GM12878 (cell line): ENCODE measurements at places on chromosomes 1 and 21. TPM values are rescaled to one million over a fixed set of nuclear protein-coding genes. Genes with fewer than 3 reads are reported as not detected.
A peak's percentile ranks its signal among the peaks of the same experiment; 100 is the strongest.

Gene FMO1
- total RNA-seq, result not detected in 2 replicates

Gene ADCY10
- total RNA-seq, result not detected in 2 replicates

Gene AUNIP
- total RNA-seq, result 11.1 and 11.3 TPM in 2 replicates

Gene PRDM16
- total RNA-seq, result 0.03 and 0.27 TPM in 2 replicates

Gene ALG14
- 4.8 and 8.4 TPM in 2 replicates for total RNA-seq

Gene WDR64
- not detected in 2 replicates for total RNA-seq

Gene CD2
- 2.4 and 2.9 TPM in 2 replicates for total RNA-seq

Gene NPPA
- not detected in 2 replicates for total RNA-seq

Gene HHAT
- 2.4 and 2.6 TPM in 2 replicates for total RNA-seq

Gene GBP5
- 0.44 and 0.56 TPM in 2 replicates for total RNA-seq

Gene LHX4
- total RNA-seq, result not detected in 2 replicates

DNA sequence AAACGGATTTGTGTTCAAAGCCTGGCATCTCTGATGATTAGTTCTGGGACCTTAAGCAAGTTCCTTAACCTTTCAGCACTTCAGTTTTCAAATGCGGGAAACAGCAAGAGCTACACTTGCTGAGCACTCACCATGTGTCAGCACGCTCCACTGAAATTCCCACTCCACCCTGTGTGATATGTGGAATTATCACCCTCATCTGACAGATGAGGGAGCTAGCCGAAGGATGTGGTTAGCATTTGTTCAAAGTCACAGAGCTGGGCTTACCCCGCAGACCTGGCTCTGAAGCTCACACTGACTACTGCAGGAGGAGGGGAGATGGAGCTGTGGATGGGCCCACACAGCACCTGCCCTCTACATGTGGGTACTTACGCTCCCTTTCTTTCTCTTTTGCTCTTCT, 29.1 kb downstream of the IL12RB2 start:
- DNase-seq, result no peak

- no peak for DNase-seq
These were observed at the start of gene OLIG2 for GRCh38 chr21:33025489-33026442. TSS of gene OLIG2 (plus strand) at chr21:33025935. CDS start at chr21:33026863, 928 bp downstream.

DNA sequence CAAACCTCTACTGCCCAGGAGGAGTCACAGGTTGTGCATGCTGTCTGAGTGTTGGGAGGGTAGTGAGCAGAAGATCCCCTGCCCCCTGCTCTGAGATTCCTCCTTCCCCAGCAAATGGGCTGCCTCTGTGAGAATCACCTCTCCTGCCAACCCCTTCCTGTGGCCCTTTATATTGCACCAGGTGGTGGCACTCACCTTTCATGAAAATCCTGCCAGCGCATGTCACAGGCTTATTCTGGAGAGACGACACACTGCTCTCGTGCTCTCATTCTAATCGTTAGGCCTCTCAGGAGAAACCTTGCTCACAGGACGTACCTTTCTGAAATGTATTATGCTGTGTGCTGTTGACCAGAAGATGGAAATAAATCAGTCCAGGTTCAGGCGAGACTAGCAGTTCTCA, 113.7 kb downstream of the RGL1 start:
- no peak for DNase-seq

GRCh38 chr1:22772014-22772413, 61.4 kb downstream of the EPHB2 start:
- DNase-seq, result no peak

GRCh38 chr21:45844181-45844580, 137.4 kb upstream of the COL6A1 start:
- no peak for DNase-seq

DNA sequence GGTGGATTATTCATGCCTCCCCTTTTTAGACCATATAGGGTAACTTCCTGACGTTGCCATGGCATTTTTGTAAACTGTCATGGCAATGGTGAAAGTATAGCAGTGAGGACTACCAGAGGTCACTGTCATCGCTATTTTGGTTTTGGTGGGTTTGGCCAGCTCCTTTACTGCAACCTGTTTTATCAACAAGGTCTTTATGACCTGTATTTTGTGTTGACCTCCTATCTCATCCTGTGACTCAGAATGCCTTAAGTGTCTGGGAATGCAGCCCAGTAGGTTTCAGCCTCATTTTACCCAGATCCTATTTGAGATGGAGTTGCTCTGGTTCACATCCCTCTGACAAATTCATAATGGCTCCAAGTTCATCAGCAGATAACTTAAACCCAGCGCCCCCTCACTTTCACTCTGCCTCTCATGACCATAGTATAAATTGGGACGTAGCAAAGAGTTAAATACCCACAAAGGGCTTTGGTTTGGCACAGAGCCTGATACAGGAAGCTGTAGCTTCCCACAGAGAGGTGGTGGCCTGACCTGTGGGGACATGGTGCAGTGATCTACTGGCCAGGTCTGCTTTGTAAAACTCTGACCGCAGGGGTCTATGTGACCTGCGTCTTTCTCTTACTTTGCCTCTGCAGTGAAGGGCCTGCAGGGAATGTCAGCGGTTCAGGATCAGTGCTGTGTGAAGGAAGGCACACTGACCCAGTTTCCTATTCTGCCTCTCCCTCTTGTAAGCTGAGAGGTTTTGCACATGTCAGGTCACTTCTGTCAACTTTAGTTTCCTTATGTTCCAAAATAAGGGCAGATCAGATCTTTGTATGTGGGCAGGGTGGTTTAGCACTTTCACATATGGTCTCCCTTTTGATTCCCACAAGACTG, 78.1 kb upstream of the ZNF644 start:
- no peak for DNase-seq

DNA sequence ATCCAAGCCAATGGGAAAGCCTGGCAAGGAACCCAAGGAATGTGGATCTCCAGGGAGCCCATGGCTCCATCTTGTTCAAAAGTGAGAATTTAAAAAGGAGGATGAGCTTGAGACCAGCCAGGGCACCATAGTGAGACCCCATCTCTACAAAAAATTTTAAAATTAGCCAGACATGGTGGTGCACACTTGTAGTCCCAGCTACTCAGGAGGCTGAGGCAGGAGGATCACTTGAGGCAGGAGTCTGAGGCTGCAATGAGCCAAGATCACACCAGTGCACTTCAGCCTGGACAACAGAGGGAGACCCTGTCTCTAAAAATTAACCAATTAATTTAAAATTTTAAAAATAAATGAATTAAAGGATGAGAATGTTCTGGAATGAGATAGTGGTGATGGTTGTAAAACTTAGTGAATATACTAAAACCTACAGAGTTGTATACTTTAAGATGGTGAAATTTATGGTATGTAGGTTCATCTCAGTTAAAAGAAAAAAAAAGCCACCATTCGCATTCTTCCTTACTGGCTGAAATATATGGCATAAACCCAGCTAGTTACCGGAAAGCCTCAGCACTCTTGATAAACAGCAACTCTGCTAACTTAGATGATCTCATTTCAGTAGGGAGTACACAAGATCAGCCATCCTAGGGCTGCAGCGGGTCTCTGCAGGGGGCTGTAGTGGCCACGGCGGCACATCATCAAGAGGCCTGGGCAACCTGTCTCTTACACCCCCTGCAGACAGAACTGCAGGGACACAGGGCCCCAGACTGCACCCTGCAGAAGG, 48.3 kb upstream of the H6PD start:
- DNase-seq, result no peak

DNA sequence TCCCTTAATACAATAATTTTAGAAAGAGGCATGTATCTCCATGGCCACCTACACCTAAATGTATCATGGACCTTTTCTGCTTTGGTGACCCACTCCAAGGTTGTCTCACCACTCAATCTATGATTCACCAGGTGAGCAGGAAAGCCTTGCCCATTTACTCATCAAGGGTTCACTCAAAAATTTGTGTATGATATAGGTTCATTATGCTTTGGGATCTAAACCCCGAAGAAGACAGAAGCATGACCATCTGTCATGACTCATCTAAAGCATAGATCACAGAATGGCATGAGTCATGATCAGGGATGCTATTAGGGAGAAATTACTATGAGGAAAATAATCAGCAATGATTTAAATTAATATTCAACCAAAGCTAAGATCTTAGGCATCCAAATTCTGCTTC, 38.5 kb downstream of the PYHIN1 start:
- DNase-seq, result no peak

GRCh38 chr1:95007687-95008086, 65.1 kb downstream of the ALG14 start:
- no peak for DNase-seq

GRCh38 chr1:115807723-115808122, 33.2 kb downstream of the NHLH2 start:
- peak; percentile 13 for DNase-seq

- no peak for DNase-seq
These were observed 1.6 kb downstream of the LCE2A start for GRCh38 chr1:152699746-152700145.

GRCh38 chr21:43810505-43811261, 21.3 kb downstream of the RRP1 start:
- peak; percentile 51 for DNase-seq

DNA sequence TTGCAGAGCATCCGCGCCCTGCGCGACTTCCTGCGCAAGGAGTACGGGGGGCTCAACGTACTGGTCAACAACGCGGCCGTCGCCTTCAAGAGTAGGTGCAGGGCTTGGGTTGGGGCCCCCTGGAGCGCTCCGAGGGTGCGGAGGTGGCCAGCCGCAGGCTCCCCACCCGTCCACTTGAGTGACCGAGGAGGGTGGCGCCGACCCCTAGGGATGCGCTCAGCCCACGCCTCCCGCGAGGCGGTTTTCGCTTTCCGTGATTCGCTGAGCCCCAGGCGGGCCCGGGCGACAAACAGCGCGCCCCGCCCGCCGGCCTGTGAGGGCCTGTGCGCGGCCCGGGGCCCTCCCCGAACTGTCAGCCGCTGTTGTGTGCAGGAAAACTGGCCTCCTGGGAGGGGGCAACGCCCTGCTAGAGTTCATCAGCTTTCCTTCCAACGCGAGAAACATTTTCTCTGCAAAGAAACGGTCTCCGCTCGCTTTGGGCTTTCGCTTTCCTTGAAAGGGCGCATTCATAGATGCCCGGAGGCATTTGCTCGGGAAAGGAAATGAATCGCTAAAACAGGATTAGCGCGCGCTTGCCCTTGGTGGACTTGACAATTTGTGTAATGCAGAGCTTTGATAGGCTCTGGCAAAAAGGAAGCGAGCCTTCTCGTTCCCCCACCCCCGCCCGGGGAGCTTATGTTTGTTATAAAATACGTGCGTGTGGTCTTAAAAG, 668 bp downstream of the CBR3 start:
- DNase-seq, result no peak

GRCh38 chr1:102834688-102835320, 273.5 kb downstream of the COL11A1 start:
- DNase-seq, result no peak

DNA sequence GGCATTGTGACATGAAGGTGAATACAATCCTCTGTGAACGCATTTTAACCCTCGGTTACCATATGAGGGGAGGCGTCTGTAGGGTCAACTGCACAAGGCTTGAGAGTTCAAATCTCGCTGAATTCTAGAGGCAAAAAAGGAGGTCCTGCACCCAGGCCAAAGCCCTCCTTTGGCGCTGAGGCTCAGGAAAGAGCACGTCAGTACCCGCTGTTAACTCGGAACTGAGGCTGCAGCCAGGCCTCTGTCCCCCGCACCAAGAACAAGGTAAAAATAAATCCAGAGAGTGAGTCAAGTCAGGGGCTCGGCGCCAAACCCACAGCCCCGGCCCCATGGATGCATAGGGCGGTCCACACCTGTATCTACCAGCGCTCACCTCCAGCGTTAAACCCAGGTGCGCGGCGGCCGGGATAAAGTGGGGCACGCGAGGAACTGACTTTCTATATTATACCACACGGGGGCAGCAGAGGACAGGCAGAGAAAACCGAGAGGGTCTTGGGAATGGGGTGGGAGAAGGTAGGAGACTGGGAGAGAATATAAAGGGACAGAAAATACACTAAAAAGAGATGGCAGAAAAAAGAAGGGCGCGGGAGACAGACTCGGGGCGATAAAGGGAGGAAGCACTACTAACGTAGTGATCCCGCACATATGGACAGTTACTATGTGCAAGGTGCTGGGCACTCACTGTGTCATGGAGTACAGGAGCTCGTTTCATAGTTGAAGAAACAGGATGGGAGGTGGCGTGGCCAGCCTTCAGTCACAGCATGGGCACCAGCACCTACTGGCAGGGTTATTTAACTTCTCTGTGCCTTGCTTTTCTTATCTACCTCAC, 54.9 kb downstream of the DMRTA2 start:
- no peak for DNase-seq

- no peak for DNase-seq
These were observed 315.7 kb downstream of the TPR start for GRCh38 chr1:186059311-186059710.

DNA sequence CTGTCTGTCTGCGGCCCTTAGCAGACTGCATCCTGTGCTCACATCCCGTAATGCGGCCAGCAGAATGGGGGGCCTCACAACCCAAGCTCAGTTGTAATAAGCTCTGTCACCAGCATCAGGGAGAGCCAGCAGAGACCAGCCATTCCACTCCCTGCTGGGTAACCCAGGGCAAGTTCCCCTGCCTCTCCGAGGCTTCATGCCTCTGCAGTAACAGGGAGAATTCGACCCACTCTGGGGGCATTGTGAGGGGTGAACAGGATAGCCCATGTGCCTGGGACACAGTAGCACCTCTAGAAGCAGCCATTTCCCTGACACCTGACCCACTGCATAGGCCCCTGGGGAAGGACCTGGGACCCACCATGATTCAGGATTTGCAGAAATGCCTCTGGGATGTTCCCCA, 461.2 kb downstream of the MATN1 start:
- no peak for DNase-seq

- DNase-seq, result no peak
These were observed 3.8 kb downstream of the SLC22A15 start for GRCh38 chr1:115980156-115980555.

DNA sequence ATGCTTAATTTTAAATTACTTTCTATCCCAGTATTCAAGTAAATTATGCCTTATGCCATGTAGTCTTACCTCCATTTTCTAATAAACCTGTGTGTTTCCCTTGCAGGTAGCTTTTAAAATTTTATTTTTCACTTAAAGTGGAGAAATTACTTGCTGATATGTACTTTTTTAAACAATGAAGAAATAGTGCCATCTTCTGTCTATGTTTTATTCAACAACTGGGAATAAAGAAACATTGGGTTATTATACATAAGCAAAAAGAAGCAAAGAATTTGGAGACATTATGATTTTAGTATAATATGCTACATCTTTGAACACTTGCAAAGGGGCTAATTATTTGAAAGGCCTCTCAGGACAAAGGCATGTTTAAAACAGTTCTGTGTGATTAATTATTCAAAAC, 1912.9 kb downstream of the MRPL39 start:
- DNase-seq, result no peak

- no peak for DNase-seq
These were observed 500.9 kb upstream of the PTBP2 start for GRCh38 chr1:96220651-96221050.

- DNase-seq, result no peak
These were observed 126.9 kb downstream of the LRIG2 start for GRCh38 chr1:113199760-113200455.

DNA sequence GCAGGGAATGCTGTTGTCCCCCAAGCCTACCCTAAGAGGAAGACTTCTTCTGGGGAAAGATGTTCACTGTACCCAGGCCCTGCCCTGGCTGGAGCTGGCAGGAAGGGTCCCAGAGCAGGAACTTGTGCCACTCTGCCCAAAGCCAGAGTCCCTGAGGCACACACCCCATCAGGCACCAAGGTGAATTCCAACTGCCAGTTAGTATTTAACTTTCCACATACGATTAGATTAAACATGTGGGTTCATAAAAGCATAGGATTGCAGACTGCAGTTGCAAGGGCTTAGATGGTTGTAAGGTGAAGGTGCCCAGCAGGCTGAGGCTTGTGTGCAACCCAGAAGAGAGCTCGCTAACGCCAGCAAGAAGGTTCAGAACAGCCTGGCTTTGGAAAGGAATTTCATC, at the start of gene KCNE2:
Gene KCNE2 (plus strand): TSS at position 274 of the 400 bp plus-strand sequence. CDS start 6,473 bp downstream, outside the sequence.
- DNase-seq, result no peak
